NCI-H345 (cell line): ENCODE measurements at places on chromosomes 16 and 17.

- DNase-seq: no peak
These were observed 26.4 kb downstream of the ARHGAP17 start for GRCh38 chr16:24988593-24989338.

- no peak for DNase-seq
These were observed 64.1 kb downstream of the PIPOX start for GRCh38 chr17:29107084-29107483.

- no peak for DNase-seq
These were observed 19.0 kb downstream of the AXIN1 start for GRCh38 chr16:333406-334094.

DNA sequence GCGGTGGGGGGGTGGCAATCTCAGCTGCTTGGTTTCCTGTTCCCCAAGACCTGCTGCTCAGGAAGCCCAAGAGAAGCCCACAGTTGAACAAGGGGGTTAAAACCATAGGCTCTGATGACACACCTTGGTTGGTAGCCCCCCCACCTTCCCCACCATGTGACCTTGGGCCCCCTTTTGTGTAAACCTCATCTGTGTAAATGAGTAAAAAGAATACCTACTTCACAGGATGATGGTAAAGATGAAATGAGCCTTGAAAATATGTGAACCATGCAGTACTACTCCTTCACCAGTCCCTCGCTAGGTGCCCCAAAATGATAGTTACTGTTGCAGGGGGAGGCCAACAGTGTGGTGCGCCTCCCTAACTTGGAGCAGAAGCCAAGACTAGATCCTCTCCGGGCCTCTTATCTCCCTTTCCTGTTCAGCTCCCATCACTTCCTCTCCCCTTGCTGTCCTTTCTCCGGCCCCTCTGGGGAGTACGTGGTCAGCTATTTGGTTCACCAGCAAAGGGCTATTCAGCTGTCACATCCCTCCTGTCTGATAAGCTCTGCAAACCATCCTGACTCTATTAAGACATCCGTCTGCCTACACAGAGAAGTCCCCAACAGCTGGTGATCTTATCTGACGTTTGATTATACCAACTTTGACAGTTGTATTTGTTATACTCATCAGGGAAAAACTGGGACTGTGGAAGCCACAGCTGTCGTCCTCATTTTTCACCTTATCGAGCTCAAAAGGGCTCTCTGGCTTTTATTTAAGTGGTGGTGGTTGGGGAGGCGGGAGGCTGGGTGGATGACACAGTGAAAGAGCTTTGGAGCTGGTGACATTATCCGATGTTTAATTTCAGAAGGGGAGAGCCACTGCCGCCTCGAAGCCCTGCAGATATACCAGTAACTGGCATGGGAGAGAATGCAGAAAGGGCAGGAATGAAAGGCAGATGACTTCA lies 19.9 kb downstream of the DCAKD start:
- no peak for DNase-seq

- no peak for DNase-seq
These were observed 8.0 kb downstream of the TNFAIP1 start for GRCh38 chr17:28343491-28343932.

DNA sequence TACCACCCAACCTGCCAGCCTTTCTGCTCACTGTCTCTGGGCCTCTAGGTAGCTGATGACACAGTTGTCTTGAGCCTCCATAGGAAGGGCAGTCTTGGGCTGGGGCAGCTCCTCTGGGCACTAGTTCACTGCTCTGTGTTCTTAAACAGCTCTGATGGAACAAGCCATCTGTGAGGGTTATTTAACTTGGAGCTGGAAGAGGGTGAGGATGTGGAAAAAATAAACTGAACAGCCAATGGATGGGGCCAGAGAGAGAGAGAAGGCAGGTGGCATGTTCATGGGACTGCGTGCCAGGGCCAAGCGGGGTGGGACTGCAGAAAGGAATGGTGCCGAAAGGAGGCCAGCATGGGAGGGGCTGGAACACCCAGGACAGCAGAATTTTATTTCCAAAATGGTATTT lies 52.6 kb downstream of the HIC1 start:
- DNase-seq: no peak

GRCh38 chr16:787978-788398 lies at the start of gene RPUSD1:
TSS of gene RPUSD1 (minus strand) at chr16:788381. CDS start at chr16:787737, 644 bp downstream.
- no peak for DNase-seq

DNA sequence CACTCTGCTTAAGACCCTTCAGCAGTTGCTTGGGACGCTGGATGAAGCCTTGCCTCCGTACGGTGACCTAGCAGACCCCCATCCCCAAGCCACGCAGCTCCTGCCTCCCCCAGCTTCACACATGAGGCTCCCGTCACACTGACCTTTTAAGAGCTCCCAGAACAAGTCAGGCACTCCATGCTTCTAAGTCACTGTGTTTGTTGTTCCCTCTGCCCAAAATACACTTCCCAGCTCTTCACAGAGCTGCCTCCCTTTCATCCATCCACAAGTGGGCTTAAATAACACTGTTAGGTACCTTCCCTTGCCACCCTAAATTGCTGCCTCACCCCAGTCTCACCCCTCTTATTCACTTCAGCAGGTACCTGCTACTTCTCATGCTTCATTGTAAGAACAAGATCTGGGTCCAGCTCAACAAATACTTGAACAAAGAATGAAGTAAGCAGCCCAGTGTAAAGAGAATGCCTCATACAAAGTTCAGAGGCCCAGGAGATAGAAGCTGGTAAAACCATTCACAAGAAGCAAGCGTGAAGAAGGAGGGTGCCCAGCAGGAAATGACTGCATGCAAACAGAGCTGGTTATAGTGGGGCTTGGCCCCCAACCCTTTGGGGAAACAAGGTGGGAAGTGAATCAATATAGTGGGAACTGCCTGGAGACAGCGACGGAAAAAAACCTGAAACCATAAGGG lies 5.8 kb downstream of the ZC3H7A start:
- DNase-seq: peak; percentile 69

GRCh38 chr16:30535777-30536190 lies 1.1 kb upstream of the ZNF747 start:
- peak; percentile 75 for DNase-seq

DNA sequence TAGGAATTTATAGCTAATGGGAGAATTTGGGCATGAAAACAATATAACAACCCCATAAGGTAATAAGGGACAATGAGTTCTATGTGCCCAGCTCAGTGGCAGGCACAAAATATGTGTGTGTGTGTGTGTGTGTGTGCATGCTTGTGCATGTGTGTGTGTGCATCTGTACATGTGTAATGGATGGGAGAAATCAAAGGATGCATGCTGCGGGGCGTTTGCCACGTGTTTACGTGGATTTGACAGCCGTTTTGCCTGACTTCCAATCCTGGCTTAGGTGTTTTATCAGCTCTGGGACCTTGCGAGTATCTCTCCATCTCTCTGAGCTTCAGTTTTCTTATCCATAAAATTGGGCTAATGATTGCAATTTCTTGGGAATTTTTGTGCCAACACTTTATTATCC lies 108.4 kb downstream of the IRX5 start:
- no peak for DNase-seq

GRCh38 chr16:72203401-72203800 lies 31.4 kb upstream of the PMFBP1 start:
- no peak for DNase-seq

GRCh38 chr16:17431968-17432625 lies 38.7 kb downstream of the XYLT1 start:
- DNase-seq: no peak

GRCh38 chr17:40180694-40181093 lies 3.4 kb downstream of the RAPGEFL1 start:
- no peak for DNase-seq

GRCh38 chr17:218432-219110 lies 37.1 kb upstream of the DOC2B start:
- DNase-seq: no peak

DNA sequence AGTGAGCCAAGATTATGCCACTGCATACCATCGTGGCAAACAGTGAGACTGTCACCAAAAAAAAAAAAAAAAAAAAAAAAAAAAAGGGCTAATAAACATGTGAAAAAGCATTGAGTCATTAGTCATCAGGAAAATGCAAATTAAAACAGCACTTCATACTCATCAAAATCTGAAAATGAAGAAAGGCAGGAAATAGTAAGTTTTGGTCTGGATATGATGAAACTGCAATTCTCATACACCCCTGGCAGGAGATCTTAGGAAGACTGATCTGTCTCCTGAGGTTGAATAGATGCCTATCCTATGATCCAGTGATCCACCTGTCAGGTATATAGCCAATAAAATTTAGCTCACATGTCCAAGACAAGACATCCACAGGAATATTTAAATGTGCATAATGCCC lies 212.7 kb downstream of the CPPED1 start:
- DNase-seq: no peak

DNA sequence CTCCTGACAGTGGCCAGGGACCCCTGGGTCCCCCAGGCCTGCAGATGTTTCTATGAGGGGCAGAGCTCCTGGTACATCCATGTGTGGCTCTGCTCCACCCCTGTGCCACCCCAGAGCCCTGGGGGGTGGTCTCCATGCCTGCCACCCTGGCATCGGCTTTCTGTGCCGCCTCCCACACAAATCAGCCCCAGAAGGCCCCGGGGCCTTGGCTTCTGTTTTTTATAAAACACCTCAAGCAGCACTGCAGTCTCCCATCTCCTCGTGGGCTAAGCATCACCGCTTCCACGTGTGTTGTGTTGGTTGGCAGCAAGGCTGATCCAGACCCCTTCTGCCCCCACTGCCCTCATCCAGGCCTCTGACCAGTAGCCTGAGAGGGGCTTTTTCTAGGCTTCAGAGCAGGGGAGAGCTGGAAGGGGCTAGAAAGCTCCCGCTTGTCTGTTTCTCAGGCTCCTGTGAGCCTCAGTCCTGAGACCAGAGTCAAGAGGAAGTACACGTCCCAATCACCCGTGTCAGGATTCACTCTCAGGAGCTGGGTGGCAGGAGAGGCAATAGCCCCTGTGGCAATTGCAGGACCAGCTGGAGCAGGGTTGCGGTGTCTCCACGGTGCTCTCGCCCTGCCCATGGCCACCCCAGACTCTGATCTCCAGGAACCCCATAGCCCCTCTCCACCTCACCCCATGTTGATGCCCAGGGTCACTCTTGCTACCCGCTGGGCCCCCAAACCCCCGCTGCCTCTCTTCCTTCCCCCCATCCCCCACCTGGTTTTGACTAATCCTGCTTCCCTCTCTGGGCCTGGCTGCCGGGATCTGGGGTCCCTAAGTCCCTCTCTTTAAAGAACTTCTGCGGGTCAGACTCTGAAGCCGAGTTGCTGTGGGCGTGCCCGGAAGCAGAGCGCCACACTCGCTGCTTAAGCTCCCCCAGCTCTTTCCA lies 25.1 kb downstream of the C1QTNF1 start:
- no peak for DNase-seq

GRCh38 chr16:17144431-17144830 lies 326.3 kb downstream of the XYLT1 start:
- DNase-seq: no peak

GRCh38 chr17:66900126-66901010 lies 64.1 kb upstream of the CACNG4 start:
- DNase-seq: peak; percentile 8

DNA sequence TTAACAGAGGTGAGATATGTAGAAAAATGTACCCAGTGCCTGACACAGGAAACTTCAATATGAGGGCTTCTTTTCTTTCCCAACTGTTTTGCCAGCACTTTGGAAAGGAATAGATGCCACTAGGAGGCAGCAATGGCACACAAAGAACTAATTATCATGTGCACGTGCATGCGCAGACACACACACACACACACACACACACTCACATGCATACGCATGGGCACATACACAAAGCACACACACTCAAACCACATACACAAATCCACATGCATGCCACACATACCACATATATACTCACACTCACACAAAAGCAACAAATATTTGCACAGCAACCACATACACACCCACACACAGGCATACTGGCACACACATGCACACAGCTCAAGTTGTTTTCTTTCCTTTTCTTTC lies 8.8 kb upstream of the CEP112 start:
- peak; percentile 50 for DNase-seq

- no peak for DNase-seq
These were observed 62.4 kb downstream of the ZNF778 start for GRCh38 chr16:89279666-89280481.

DNA sequence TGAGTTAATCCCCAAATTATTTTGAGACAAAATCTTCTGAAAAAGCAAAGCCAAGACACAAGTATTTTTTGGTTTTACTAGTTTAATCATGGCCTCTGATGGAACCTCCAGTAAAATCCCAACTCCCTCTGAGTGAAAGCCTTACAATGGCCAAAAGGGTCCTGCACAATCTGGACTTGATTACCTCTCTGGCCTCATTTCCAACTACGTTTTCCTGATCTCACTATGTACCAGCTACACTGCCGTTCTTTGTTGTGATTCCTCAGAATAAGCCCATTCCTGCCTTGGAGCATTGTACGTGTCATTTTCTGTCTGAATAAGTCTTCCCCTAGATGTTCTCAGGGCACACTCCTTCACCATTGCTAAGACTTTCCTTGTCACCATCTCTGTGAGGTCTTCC lies 37.3 kb downstream of the SPOP start:
- DNase-seq: no peak

- no peak for DNase-seq
These were observed 17.8 kb downstream of the PLLP start for GRCh38 chr16:57266531-57267260.

DNA sequence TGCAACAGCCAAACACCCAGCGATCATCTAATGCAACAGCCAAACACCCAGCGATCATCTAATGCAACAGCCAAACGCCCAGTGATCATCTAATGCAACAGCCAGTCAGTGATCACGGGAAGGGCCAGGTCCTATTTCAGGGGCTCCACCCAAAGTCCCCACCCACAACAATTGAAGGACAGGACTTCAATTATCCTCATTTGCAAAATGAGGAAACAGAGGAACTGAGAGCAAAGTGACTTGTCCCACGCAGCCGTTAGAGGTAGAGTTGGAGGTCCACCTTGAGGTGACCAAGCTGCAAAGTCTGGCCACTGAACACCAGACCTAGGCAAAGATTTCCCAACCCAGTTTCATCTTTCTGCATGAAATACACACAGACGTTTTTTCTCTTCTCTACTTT lies 3.7 kb downstream of the ZG16B start:
- no peak for DNase-seq

DNA sequence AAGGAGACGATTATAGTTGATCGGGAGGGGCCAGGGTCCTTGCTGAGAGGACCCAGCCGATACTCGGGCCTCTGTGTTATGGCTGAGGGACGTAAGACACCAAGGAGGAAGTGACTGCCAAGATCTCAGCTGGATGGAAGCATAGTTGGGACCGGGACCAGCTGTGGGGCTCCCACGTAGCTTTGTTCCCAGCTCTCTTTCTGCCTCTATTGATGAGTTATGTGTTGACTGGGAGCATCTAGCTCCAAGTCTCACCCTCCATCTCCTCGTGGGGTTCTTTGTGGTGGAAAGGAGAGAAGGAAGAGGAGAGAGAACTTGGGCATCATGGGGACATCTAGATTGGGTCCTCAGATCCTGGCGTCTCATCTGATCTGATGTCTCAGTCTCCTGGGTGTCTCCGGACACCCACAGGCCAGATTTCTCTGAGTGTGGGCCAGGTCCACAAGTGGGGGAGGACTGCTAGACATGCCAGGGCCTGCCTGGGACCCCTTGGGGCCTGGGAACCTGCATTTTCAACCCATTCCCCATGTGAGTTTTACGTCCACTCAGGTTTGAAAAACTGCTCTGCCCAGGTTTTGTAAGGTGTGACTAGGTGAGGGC lies 1.0 kb downstream of the MGRN1 start:
- no peak for DNase-seq

- DNase-seq: no peak
These were observed 7.2 kb upstream of the MYCBPAP start for GRCh38 chr17:50501054-50501453.

GRCh38 chr16:79902351-79902750 lies 301.8 kb upstream of the MAF start:
- DNase-seq: no peak

- peak; percentile 98 for DNase-seq
These were observed 44.2 kb downstream of the LYRM9 start for GRCh38 chr17:27848931-27849330.
